ENCODE measurements at places on chromosomes 6 and 20.
A peak's percentile ranks its signal among the peaks of the same experiment; 100 is the strongest.

- no peak for DNase-seq
These were observed 38.8 kb downstream of the HLA-F start for GRCh38 chr6:29762051-29762450.

GRCh38 chr6:99789767-99790166 lies 183.1 kb downstream of the PRDM13 start:
- no peak for DNase-seq

DNA sequence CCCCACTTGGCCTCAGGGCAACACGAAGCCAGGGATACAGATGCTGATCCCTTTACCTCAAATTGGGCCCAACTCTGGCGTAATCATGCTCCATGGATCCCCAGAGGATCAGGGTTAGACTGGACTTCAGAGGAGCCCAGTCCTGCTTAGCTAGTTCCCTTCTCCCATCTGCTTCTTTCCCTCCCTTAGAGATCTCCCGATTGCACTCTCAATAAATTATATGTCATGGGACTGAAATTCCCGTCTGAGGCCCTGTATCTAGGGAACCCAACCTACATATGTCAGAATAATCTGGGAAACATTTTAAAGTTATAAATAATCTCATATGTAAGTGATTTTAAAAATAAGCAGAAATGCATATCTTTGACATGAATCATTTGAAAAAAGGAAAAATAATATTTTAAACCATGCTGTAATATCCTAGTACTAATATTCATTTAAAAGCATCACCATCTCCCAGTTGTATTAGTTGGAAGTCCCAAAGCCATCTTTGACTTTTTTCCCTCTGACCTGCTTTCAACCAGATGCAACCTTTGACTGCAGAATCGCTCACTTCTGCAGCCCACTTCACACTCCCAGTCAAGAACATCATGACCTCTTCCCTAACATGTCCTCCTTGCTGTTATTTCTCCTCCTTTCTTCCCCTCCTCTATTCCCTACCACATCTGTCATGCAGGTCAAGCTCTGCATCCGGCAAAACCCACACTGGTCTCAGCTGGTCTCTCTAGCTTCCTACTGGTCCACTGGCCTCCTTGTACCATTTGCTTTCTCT lies 393.6 kb downstream of the BTBD3 start:
- DNase-seq = no peak

GRCh38 chr6:154441995-154442310 lies 68.5 kb downstream of the CNKSR3 start:
- DNase-seq = no peak

DNA sequence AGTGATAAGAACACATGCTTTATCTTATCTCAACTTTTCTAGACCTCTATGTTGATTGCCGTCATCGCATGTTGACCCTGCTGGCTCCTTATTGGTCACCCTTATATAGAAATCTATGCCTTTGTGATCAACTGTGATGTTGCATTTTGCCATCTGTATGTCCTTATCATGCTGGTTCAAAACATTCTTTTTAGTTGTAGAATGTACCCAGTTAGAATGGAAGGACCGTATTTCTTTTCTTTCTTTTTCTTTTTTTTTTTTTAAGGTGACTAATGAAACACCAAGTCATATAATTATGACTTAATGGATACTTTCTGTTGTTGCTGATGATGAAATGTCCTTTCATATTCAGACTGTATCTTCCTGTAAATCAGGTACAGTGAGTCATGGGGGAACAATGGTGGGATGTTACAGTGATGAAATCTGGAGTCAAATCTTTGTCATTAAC lies 145.9 kb upstream of the CITED2 start:
- no peak for DNase-seq

DNA sequence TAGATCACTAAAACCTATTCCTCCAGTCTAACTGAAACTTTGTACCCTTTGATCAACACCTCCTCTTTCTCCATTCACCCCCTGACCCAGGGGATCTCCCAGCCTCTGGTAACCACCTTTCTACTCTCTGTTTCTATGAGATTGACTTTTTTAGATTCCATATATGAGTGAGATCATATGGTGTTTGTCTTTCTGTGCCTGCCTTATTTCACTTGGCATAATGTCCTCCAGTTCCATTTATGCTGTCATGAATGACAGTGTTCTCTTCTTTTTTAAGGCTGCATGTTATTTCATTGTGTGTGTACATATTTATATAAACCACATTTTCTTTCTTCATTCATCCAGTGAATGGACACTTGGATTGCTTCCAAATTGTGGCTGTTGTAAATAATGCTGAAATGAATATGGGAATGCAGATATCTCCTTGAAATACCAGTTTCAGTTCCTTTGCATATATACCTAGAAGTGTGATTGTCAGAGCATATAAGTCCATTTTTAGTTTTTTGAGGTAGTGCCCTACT lies 57.7 kb downstream of the DHX35 start:
- no peak for DNase-seq

- no peak for DNase-seq
These were observed 86.2 kb upstream of the GPR6 start for GRCh38 chr6:109891924-109892323.

- DNase-seq = no peak
These were observed 24.6 kb upstream of the TRPC4AP start for GRCh38 chr20:35117196-35117595.

DNA sequence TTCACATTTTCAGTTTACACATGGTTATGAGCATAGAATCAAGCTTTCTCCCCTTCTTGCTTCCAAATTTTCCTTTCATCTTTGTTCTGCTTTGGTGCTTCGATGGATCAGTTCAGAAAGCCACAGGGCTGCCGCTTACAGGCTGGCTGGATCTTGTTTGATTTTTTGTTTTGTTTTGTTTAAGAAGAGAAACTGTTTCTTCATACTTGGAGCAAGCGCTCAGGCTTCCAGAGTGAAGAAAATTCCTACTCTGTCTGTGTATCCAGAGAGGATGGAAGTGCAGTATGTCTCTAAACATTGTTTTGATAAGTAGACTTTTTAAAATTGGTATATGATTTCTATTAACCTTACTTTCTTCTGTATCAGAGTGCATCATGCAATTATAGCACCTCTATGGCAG lies 66.9 kb downstream of the ARID1B start:
- no peak for DNase-seq

- DNase-seq = no peak
These were observed 39.2 kb upstream of the CLDN20 start for GRCh38 chr6:155224618-155225017.

DNA sequence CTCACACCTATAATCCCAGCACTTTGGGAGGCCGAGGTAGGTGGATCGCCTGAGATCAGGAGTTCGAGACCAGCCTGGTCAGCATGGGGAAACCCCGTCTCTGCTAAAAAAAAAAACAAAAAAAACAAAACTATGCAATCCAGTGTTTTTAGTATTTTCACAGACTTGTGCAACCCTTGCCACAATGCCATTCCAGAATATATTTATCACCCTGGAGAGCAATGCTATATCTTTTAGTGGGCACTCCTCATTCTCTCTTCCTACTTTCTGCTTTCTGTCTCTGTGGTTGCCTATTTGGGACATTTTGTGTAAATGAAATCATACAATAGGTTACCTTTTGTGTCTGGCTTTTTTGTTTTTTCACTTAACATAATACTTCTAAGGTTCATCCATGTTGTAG lies 39.1 kb upstream of the MROH8 start:
- no peak for DNase-seq

GRCh38 chr6:45001663-45002062 lies 326.5 kb upstream of the RUNX2 start:
- no peak for DNase-seq

DNA sequence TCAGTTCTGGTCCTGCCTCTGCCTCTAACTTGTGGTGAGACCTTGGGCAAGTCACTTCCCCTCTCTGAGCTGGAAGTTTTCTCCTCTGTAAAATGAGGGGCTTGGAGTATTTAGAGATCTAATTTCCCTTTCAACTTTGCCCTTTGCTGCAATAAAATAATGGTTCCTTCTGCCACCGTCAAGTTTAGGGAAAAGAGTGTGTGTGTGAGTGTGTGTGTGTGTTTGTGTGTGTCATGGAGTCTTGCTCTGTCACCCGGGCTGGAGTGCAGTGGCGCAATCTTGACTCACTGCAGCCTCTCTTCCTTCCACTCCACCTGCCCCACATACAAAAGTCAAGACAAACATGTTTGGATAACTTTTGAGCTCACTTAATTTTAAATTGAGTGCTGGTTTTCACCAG lies 39.2 kb upstream of the PIM1 start:
- DNase-seq = no peak

DNA sequence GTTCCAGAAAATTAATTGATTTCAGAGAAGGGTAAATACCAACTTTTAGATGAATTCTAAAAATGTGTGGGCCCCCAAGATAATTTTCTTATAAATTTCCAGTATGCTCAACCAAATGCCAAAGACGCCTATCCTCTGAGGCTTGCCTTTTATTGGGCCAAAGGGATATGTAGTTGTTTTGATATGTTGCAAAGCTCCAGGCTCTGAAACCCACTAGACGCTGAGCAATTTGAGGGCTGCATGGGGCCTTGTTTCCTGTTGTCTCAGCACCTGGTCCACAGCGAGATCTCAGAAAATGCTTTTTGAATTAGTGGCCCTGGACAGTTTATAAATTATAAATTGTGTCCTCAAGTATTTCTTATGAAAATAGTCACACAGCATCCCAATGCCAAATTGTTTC lies 397.2 kb downstream of the SAMD5 start:
- no peak for DNase-seq

GRCh38 chr6:16857969-16858592 lies 96.8 kb upstream of the ATXN1 start:
- DNase-seq = no peak

- DNase-seq = peak; percentile 68
These were observed 11.7 kb upstream of the ZNF311 start for GRCh38 chr6:29016559-29017427.

DNA sequence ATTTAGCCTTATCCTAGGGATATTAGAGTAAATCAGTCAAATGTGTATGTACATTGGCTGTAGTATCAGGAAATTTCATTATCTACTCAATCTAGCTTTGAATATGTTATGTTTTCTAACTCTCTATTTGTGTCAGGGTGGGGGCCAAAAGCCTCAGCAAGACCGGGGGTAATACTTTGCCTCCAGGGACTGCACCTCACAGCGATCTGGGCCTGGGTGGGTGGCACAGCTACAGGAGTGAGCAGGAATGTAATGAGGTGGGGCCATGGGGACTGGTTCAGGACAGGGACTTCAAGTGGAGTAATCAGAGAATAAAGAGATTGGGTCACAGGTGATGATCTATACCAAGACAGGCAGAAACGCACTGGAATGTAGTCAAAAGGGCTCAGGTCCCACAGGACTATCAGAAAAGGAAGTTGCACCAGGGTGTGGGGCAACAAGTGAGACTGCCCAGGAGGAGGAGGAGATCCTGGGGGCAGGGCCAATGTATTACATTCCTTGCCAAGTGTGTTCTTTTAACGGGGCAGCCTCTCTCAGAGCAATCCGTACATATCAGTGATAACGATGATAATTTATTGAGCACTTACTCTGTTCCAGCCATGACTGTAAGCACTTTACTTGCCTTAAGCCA lies 54.0 kb downstream of the PIGU start:
- DNase-seq = no peak

GRCh38 chr20:34834459-34834893 lies 9.0 kb upstream of the NCOA6 start:
- peak; percentile 40 for DNase-seq

DNA sequence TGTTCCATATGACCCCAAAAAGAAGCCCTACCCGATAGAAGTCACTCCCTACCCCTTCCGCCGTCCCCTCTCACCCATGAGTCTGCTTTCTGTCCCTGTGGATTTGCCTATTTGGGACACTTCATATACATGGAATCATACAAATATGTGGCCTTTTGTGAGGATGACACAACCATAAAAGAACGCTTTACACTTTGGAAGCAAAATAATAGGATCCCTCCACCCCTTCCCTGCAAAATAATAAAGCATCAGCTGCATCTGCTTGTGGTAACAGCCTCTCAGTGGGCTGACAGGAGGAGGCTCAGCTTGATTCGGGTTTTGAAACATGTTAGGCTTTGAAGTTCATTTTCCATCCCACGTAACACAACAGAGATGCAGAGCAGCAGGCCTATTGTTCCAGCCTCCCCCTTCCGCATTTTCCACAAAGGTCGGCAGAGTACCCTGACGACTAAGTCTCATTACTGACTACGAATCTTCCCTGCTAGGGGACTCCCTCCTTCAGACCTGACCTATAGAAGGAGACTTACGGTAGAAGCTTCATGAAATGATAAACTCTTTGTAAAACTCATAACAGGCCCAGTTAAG lies 99.1 kb downstream of the ALDH8A1 start:
- no peak for DNase-seq

DNA sequence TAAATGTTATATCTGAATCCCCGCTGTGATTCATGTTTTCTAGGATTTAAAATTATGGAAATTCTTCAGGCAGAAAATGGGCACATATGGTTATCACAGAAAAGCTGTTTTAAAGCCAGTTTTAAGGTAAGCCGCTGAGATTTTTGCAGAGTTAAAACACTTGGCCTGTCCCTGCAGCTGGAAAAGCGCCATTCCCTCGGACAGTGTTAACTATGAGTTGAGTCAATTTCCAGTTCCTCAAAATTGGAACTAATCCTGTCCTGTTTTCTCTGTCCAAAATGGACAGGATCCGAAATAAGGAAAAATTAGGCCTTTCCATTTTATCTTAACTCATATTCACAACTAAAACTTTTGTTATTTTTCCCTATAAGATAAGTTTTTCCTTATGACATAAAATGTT lies 225.2 kb downstream of the SAMD5 start:
- DNase-seq = no peak

DNA sequence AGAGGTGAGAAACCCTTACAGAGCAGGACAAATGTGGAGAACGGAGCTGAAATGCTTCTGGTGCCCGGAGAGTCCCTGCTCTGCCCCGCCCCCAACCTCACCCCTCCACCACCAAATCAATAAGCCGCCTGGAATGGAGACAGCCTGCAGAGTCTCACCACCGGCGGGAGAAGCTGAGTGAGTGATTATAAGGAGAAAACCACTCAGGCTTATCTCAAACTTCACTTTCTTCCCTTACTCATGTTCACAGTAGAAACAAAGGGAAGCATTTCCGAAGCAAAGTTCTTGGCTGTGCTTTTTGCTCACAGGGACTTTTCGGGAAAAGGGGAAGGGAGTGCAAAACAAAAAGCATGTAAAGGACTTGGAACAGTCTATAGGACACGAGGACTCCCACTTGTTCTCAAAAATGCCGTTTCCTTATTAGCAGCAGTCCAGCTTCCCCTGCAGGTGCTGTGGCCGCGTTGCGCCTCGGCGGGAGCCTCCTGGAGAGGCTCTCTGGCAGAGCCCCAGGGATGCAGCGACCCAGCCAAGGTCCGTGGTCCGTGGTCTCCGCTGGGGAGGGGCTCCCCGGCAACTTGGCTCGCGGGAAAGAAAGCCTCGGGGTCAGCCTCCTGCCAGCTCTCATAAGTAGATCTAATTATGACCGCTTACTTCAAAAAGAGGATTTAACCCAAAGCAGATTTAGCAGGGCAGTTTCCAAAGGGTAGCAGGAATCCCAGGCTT lies 64.8 kb upstream of the TMEM30A start:
- DNase-seq = no peak

GRCh38 chr6:138588805-138589434 lies 89.6 kb upstream of the NHSL1 start:
- peak; percentile 68 for DNase-seq

GRCh38 chr20:10619427-10619826 lies 54.4 kb downstream of the JAG1 start:
- peak; percentile 80 for DNase-seq

GRCh38 chr20:38584099-38584763 lies 3.2 kb downstream of the ADIG start:
- DNase-seq = no peak

GRCh38 chr6:3136292-3137011 lies 17.9 kb downstream of the BPHL start:
- no peak for DNase-seq

- DNase-seq = no peak
These were observed 28.8 kb upstream of the TULP4 start for GRCh38 chr6:158283304-158283980.

GRCh38 chr6:31572041-31572911 lies at the start of gene LTA:
TSS of gene LTA (plus strand) at chr6:31572289. CDS start at chr6:31572743, 454 bp downstream.
- no peak for DNase-seq

Measured in NCI-H460 (cell line).